NCI-H1417 treated with DMSO at 0.1 percent for 48 hours (cell line): ENCODE measurements at places on chromosomes 4 and X.

DNA sequence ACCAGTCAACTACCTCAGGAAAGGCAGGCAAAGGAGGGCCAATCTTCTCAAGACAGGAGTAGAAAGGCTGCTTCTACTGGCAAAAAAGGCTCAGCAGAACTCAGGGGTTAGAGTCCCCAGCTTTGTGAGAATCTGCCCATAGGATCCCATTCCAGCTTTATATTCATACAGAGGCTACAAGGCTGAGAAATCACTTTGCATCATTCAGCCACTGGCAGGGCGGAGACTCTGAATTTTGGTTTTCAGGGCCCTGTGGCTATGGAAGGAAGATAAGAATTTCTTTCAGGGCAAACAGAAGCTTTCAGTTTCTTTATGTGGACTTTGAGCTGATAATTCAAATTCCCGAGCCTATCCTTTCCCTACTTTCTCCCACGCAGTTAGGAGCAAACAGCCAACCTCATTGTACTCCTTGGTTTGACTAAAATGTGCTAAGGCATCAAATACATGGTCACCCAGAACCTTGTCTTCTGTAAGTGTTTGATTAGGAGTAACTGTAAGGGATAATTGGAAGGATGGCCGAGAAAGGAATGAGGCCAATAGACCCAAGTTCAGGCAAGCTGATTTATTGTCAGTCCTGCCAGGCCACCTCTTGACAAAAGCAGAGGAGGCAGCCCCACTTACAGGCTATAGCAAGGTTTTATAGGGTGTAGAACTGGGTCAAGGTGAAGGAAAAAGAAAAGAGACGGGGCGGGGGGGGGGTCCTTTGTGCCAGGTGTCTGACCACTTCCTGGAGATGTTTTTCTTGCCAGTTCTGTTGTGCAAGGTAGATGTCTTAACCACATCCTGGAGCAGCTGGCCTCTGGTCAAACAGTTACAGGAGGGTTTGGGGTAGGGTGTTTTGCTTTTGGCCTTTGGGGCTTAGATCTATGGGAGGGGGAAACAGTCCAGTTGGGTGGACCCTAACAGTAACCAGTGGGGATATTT, 165.3 kb upstream of the PPP1R2C start:
- no peak for DNase-seq

GRCh38 chrX:10010686-10011085, 43.5 kb downstream of the CLDN34 start:
- no peak for DNase-seq

DNA sequence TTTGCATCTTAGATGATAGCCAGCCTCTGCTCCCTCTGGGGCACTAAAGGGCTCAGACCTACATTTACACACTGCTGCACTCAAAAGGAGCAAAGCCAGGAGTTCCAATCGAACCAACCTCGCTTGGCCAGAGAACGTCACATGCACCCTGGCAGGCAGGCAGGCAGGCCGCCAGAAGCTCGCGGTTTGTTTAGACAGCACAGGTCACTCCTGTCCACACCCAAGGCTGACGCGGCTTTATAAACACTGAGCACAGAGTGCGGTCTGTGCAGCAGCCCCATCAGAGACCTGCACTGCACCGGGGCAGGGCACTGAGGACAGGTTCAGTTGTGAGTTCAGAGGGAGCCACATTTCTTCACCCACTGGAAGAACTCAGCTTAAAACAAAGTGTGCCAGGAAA, 143.9 kb downstream of the BCOR start:
- DNase-seq = no peak

GRCh38 chr4:124104628-124105027, 607.9 kb downstream of the ANKRD50 start:
- no peak for DNase-seq

GRCh38 chr4:165124488-165124887, 11.8 kb upstream of the TMEM192 start:
- DNase-seq = no peak
